NCI-H2081 (cell line): ENCODE measurements at places on chromosomes 2 and 18.

- DNase-seq = no peak
Measured at GRCh38 chr2:5951471-5951870, 259.3 kb downstream of the SOX11 start.

DNA sequence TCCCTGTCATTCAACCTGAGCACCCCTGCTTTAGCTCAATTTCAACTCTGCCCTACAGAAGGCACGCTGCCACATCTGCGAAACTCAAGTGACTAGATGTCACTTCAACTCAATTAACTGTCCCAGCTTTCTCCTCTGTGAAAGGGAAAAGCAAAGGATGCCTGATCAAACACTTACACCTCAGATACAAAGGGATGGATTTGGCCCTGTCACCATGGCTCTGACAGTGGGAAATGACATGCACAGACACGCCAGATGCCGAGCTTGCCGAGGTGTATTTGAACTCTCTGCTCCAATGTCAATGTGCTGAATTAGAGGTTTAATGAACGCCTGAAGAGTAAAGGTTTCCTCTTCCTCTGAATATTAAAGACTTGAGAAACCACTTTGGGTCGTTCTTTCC lies 481.1 kb downstream of the CBLN2 start:
- DNase-seq = no peak

- DNase-seq = no peak
Measured at GRCh38 chr2:46284260-46284659, 12.9 kb upstream of the EPAS1 start.

- no peak for DNase-seq
Measured at GRCh38 chr2:176251928-176252327, 17.3 kb upstream of the MTX2 start.

- no peak for DNase-seq
Measured at GRCh38 chr18:37219257-37219656, 346.3 kb downstream of the CELF4 start.

- DNase-seq = no peak
Measured at GRCh38 chr2:143787674-143788073, 658.5 kb downstream of the ARHGAP15 start.

DNA sequence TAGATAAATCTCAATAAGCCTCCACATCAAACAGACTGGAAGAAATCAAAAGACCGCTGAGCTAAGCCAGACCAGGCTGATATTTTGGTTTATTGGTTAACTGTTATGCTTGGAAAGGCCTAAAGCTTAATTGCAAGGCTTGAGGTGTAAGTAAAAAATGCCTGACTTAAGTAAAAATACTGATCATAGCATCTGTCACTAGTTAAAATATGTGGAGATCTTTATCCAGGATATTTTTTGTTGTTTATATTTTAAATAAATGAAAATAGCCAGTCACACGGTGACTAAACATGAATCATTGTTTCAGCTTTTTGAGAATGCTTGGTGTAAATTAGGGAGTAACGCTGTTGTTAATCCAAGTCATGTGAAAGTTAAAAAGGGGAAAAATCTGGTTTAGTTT lies 127.9 kb downstream of the THADA start:
- no peak for DNase-seq

- DNase-seq = no peak
Measured at GRCh38 chr18:34649080-34649479, 61.0 kb upstream of the DTNA start.

GRCh38 chr2:97745474-97746174 lies 32.2 kb downstream of the ZAP70 start:
- DNase-seq = no peak

- DNase-seq = no peak
Measured at GRCh38 chr2:28802975-28803429, 7.6 kb upstream of the SPDYA start.

DNA sequence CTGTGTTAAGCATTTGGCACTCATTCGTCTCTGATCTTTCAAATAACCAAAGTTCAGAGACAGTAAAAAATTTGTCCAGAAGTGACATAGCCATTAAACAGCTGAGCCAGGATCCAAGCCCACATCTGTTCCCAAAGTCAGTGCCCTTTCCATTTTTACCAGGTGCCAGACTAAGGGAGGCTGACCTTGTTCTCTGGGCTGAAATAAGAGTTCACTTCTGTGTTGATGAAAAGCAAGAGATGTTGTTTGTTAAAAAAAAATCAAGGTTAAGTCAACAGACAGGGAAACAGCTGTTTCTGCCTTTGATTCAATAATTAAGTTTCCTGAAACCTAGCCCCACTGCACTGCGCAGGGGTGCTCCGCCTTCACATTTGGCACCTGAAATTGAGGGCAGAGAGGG lies 117.1 kb downstream of the PRKRA start:
- no peak for DNase-seq

GRCh38 chr2:186347472-186347871 lies 138.6 kb upstream of the ZC3H15 start:
- DNase-seq = peak; percentile 2

DNA sequence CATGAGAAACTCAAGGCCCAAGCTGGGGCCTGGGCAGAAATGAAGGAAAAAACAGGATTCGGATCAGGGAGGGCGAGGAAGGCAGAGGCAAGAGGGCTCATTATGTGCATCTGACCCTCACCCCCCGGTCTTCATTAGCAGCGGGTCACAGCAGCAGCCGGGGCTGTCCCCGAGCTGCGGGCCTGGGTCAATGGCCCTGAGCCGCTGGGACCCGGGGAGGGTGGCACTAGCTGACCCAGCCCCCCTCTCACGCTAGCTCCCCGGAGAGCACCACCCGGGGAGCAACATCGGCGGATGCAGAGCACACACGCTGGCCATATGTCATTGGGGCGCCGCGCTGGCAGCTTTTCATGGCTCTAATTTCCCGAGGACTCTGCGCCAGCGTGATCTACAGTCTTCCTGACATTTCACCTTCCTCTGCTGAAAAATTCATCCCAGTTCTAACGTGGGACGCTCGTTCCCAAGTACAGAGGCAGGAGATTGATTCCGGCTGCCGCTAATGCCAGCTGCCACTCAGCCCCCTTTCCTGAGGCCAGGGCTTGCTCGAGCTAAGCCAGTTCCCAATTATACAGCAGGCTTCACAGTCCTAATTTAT lies 63.7 kb downstream of the EIPR1 start:
- no peak for DNase-seq

- DNase-seq = peak; percentile 59
Measured at GRCh38 chr2:14633061-14633460, 544 bp downstream of the LRATD1 start.

DNA sequence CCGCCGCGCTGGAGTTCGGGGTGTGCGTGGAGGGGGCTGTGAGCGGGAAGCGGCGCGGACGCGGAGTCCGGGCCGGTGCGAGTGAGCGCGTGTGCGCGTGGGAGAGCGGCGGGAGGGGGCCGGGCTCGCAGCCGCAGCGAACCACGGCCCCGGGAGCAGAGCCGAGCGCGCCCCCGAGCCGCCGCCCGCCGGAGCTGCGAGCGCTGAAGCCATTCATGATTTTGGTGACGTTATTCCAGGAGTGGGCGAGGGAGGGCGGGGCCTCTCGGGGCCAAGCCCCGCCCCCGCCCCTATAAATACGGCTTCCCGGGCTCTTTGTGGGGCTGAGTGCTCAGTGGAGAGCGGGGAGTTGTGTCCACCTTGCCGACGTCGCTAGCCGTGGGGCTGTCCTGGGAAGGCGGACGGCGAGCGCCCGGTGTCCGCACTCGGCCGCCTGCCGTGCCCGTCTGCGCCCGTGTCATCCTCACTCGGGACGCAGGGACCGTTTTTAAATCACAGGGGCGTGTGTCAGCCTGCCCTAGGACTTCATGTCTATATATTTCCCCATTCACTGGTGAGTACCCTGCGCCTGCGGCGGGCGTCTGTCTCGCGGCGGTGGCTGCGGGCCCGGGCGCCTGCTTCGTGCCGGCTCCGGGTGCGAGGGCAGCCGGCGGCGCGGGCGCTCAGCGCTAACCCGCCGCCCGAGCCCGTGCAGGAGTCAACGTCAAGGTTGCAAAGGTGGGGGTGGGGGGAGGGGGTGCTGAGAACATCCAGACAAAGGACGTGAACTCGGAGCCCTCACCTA lies at the start of gene LBH:
TSS of gene LBH (plus strand) at position 323 of the 784 bp plus-strand sequence. CDS start at position 528, 205 bp downstream.
- DNase-seq = peak; percentile 4

- DNase-seq = no peak
Measured at GRCh38 chr2:37892436-37893114, 32.5 kb upstream of the RMDN2 start.

- DNase-seq = no peak
Measured at GRCh38 chr2:30022444-30023071, 101.2 kb upstream of the ALK start.

DNA sequence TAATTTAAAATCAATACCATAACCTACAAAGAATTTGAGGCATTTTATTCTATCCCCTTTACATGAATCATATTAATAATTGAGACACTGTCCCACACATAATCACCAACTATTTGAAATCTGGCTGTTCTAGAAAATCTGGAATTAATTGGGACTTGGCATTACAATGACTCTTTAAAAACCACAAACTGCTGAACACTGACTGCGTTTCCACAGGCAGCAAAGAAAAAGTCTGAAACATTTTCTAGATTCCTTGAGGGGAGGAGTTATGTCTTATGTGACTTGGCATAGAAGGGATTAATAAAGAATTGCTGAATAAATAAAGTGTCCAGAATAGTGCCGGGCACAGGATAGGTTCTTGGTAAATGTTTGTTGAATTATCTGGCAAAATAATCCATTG lies 61.4 kb downstream of the GPR39 start:
- no peak for DNase-seq

DNA sequence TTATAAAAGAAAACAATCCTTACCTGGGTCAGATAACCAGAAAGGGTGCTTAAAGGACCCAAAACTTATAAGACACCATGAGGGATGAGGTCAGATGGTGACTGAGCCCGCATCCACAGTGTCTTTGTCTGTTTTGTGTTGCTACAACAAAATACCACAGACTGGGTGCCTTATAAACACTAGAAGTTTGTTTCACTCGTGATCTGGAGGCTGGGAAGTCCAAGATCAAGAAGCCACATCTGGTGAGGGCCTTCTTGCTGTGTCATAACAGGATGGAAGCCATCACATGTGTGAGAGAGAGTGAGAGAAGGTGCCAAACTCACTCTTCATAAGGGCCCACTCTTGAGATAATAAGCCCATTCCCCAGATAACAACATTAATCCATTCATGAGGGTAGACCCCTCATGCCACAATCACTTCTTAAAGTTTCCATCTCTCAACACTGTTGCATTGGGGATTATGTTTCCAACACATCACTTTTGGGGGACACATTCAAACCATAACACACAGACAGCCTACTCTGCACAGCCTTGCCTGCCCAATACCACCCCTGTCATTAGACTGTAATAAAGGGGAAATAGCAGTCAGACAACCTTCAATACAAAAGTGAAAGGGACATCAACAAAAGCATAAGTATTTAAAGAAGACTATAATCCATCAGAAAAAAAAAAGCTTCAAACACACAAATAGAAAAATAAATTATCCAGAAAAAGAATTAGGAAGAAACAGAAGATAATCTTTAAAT lies 249.8 kb downstream of the ANAPC1 start:
- no peak for DNase-seq

DNA sequence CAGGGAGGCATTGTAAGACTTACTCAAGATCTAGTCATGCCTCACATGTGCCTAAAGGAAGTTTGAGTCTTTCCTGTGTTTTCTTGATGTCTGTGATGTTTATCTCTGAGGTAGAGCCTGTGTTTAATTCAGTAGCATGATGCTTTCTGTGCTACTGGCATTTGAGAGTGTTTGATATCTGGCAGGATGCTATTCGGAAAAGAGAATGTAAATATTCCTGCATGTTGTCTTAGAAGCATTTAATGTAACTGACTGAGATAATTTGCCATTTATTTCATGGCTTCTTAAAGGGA lies 58.8 kb downstream of the GREB1L start:
- DNase-seq = no peak

DNA sequence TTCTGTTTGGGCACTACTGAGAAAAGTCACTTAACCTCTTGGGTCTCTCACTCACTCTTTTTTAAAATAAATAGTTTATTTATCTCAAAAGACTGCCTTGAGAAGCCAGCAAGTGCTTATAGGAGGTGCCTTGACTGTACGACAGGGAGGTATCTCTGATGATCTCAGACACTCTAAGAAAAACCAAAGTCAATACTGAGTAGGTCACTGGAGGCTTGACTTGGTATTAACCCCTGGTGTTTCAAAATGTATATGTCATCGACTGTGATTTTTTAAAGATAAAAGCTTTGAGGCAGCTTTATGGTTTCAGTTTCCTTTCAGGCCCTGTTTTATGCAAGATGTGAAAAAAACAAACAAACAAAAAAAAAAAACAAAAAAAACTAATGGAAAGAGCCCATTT lies 33.7 kb downstream of the MREG start:
- no peak for DNase-seq

- no peak for DNase-seq
Measured at GRCh38 chr2:29657674-29658073, 263.7 kb downstream of the ALK start.

GRCh38 chr2:38153476-38154135 lies 77.7 kb upstream of the CYP1B1 start:
- DNase-seq = no peak

- DNase-seq = no peak
Measured at GRCh38 chr2:63569740-63570139, 18.5 kb downstream of the WDPCP start.

- no peak for DNase-seq
Measured at GRCh38 chr2:239983004-239983778, 42.0 kb downstream of the NDUFA10 start.

- DNase-seq = no peak
Measured at GRCh38 chr2:155747531-155747930, 585.0 kb downstream of the NR4A2 start.

- DNase-seq = no peak
Measured at GRCh38 chr2:237546876-237547395, 19.4 kb upstream of the PRLH start.

DNA sequence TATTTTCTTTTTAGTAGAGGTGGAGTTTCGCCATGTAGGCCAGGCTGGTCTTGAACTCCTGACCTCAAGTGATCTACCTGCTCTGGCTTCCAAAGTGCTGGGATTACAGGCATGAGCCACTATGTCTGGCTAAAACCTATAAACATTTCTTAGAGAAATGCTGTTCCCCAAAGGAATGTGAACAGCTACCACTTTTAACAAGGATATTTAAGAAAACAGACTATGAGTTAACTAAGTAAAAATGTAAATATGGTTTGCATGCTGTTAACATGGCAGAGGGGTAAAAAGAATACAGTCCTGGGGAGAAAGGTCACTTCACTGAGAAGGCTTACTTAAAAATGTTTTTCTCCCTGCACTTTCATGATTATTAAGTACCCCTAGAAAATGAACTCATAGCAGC lies 57.1 kb downstream of the SLC16A14 start:
- DNase-seq = no peak

DNA sequence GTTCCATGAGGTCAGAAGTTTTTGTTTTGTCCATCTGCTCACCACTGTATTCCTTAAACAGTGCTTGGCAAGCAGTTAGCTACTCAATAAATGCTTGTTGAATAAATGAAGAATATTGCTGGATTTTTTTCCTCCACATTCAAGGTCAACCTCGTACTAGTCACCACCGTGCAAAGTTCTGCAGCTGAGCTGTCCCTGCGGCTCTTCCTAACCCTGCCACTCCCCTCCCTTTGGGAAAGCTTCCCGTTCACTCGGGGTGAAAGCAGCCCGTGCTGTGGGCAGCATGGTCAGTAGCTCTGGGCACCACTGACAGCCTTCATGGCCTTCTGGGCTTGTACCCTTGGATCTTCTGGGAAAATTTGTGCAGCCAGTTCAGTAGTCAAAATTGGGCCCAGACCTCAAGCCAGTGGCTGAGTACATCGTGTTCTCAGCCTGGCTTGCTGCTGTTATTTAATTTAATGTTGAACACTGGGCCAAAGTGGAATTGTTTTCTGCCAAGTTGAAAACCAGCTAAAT lies 469.3 kb upstream of the RAB12 start:
- no peak for DNase-seq
